Choroid plexus epithelial cell (primary cell): ENCODE measurements at places on chromosomes 2 and 18.

DNA sequence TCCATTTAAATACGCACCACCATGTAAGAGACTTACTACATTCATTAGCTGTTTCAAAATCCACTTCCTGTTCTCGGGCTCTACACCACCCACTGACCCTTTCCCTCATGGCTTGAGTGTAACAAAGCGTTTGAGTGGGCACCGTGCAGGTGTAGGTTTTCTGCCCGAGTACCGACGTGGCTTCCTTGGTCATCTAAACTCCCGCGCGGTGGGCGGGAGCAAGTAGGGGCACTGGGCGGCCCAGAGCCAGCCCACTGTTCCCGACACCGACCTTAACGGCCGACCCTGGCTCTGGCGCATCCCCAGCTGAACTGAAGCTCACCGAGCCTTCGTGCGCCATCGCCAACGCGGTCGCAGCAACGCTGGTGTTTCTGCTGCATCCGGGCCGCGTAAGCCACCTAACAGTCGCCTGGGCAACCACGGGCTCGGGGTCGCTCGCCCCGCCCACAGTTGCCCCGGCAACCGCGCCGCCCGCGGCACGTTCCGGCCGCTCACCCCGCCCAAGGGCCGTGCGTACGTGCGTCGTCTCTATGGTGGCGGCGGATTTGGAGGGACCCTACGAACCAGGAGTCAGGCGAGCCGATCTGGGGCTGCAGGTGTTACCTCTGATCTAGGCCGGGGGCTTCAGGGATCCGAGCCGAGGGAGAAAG, at the start of the genes C2orf81 and WDR54:
Gene C2orf81 (minus strand): TSS at position 399 of the 650 bp plus-strand sequence. CDS start 59 bp downstream, at position 340.
Gene WDR54 (plus strand): TSS at position 510 of the 650 bp plus-strand sequence. CDS start 424 bp downstream, outside the sequence.
- DNase-seq: peak; percentile 77

GRCh38 chr2:212465456-212465855, 73.1 kb downstream of the ERBB4 start:
- DNase-seq: no peak

DNA sequence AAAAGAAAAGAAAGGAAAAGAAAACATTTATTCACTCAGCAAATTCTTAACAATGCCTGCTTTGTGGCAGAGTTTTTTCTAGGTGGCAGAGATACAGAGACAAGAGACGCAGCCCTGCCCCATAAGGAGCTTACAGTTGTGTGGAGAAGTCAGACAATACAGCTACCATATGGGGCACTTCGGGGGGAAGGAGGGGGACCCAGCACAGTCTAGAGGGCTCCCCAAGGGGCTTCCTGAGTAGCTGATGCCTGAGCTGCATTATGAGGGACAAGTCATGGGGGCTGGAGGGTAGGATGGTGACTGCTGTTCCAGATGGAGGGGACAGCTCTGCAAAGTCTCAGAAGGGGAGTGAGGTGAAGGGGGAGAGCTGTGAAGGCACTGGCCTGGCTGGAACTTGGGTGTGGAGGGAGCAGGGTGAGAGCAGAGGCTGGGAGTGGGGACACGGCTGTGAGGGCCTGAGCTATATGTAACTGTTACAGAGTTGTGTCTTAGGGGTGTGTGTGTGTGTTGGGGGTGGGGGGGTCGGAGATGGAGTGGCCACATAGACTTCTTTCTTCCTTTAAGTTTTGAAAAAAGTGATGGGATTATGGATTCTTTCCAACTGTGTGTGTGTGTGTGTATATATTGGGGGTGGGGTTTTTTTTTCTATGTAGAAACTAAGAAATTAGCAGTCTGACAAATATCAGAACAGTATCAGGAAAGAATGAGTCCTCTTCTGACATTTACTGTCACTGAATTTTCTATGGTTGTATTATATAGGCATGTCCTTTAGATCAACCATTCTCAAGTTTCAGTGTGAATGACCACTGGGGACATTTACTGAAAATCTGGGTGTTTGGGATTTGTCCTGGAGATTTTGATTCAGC, 66.0 kb upstream of the HAAO start:
- DNase-seq: no peak

DNA sequence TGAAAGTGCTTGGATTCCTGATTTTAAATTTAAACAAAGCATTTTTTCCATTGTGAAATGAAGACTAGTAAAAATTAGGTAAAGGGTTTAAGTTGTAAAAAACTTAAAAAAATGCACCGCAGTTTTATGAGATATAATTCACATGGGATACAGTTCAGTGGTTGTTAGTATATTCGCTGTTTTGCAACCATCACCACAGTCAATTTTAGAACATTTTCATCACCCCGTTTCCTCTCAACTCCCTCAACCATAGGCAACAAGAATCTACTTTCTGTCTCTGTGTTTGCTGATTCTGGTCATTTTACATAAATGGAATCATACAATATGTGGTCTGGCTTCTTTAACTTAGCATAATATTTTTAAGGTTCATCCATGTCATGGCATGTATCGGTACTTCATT, 4.0 kb downstream of the DGKD start:
- DNase-seq: no peak

DNA sequence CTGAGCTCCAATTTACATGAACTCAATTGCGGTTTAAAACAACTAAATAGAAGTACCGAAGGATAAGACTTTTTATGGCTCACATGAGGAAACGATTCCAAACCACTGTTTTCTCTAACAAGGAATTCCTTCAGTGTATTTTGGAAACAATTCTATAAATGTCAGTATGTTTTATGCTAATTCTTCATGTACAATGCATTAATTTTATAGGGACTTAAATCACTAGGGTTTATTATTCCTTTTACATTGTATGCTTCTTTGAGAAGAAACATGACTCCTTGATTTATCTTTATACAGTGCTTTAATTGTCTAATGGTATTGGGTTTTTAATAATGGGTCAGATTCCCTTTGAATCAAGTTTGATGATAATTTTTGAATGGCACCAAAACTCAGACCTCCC, 566.8 kb downstream of the EPHA4 start:
- no peak for DNase-seq
